D721Med (cell line): ENCODE measurements at places on chromosomes 11 and 22.

DNA sequence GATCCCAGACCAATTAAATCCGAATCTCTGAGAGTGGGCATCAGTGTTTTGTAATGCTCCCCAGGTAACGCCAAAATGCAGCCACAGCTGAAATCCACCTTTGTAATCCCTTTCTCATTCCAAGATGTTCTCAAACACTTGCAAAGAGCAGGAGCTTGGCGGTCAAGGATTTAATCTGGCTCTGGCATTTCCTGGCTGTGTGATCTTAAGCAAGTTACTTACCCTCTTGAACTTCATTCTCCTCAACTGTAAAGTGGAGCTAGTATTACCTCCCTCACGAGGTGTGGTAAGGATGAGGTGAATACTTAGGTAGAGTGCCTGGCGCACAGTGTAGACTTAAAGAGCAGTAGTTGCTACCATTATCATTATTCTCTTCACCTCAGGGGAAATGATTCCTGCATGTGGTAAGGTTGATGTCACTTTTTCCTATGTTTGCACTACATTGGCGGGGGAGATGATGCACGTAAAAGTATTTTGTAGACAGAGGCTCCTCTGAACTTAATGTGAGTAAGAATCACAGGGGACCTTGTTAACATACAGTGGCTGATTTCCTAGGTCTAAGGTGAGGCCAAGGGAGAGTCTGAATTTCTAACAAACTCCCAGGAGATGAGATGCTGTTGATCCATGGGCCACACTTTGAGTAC is 210.4 kb upstream of the PITPNB start:
- DNase-seq: no peak

DNA sequence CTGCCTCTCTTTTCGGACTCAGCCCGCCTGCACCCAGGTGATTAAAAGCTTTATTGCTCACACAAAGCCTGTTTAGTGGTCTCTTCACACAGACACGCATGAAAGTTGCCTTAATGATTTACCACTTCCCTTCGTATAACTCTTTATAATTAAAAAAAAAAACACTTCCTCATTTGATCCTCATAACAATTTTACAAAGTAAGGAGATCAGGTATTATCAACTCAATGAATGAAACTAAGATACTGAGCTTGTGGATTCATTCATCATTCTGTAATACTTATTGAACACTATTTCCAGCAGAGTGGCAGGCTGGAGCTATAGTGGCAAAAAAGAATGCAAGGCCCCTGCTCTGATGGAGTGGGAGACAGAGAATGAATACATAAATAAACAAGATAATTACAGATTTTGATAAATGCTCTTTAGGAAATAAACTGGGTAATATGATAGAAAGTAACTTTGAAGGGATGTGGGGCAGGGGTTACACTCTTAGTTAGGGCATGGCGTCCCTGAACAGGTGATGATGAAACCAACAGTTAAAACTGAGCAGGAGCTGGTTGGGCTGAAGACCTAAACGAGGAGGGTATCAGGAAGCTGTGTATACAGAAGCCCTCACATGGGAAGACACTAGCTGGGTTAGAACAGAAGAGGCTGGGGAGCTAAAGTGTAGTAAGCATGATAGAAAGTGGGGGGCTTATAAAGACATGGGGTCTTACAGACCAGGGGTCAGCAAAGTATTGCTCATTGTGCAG is 5.4 kb upstream of the CRTAM start:
- no peak for DNase-seq

GRCh38 chr11:36296884-36297543 is 926 bp downstream of the PRR5L start:
- no peak for DNase-seq

DNA sequence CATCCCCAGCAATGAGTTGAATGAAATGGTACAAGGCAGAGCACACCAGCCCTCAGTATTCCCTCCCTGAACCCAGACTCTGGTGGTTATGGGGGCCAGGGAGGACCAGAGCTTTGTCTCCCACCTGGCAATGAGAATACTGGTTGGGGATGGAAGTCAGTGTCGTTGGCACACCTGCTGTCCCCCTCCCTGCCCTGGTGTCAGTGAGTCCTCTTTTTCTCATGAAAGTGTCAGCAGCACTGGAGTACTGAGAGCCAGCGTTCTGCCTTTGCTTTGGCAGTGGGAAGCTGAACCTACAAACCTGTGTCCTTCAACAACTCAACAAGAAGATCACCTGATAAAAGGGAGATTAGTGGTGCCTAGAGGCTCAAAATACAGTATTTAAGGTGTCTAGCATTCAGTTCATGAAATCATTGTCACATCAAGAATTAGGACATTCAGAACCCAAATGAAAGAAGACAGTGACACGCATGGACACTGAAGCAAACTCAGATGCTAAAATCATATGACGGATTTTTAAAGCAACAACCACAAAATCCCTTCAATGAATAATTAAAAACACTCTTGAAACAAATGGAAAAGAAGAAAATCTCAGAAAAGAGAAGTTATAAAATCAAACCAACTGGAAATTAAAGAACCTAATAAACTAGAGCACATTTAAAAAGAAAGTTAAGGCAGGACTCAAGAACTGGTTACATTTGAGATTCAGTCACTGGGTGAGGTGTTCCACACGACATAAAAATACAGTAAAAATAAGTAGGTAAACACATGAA is 77.5 kb upstream of the VPREB1 start:
- no peak for DNase-seq

- no peak for DNase-seq
These were observed 59.7 kb upstream of the RASSF10 start for GRCh38 chr11:12949453-12949852.
